ENCODE measurements at places on chromosomes 5 and 9.

DNA sequence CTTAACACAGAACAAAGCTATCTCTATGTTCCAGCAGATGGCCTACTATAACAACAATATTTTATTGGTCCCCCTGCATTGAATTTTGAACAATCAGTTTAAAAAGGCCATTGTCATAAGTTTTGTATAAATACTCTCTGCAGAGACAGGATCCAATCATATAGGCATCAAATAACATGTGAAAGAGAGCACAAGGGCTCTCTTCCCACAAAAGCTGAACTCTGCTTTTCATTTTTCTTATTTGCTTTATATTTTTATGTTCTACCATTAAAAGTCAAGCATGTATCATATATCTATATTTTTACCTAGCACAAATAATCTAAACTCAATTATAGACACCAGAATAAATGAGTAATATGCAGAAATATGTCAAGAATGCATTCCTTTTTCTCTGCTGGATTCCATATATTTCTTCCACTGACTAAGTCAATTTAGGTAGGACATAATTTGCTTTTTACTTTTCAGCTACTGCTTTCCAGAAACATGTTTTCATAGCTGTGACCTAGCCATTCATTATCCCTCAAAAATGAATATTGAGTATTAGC lies 143.6 kb downstream of the CDH9 start:
- DNase-seq: no peak

GRCh38 chr9:93248386-93249040 lies 64.6 kb downstream of the WNK2 start:
- DNase-seq: no peak

DNA sequence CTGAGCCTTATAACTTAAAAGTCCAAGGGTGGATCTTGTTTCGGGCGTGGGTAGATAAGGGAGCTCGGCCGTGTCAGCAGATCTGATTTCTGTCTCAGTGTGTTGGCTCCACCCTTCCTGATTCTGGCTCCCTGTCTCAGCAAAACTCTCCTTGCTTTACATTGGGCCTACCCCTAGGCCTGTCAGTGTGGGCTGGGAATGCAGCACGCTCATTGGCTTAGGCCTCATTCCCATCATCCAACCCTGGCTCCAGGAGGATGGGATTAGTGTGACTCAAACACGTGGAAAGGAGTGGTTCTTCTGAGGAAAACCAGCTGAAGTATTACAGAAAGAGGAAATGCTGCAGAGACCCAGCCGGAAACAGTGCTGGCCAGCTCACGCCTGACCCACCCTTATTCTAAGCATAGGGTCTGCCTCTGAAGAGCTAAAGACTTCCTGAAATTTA lies 59.9 kb downstream of the ZFAND5 start:
- no peak for DNase-seq

GRCh38 chr5:174532455-174533453 lies 191.6 kb upstream of the MSX2 start:
- peak; percentile 83 for DNase-seq

DNA sequence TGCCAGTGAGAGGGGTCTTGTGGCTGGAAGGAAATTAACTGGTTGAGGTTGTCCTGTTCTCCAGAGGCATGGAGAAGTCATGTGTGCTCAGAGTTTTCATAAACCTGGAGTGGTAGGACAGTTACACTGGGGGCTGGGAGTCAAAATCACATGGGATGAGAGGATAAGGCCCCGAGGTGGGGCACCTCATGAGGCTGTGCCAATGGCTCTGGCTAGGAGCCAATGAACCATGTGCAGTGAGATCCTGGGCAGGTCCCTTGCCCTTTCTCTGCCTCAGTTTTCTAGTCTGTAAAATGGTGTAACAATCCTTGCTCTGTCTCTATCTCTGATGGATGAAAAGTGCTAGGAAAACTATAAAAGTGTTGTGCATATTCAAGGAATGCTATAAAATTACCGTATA lies 7.0 kb upstream of the SYNPO start:
- DNase-seq: no peak

DNA sequence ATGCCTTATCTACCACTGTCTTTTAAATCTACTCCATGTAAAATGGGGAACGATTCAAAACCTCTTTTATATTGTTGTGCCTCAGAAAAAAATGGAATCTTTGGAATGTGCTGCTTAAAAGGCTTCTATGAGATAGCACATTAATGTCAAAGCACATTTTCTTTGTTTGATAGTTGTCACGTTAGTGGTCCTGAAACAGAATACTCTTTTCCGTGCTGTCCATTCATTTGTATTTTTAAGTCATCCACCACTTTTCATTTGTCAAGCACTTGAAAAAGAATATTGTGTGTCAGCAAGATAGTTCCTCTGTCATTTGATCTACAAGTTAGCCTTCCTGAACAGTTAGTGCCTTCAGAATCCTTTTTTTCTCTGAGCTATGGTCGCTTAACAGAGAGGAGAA lies 246.9 kb downstream of the MAST4 start:
- no peak for DNase-seq

GRCh38 chr9:131663288-131663687 lies 76.6 kb downstream of the RAPGEF1 start:
- no peak for DNase-seq

DNA sequence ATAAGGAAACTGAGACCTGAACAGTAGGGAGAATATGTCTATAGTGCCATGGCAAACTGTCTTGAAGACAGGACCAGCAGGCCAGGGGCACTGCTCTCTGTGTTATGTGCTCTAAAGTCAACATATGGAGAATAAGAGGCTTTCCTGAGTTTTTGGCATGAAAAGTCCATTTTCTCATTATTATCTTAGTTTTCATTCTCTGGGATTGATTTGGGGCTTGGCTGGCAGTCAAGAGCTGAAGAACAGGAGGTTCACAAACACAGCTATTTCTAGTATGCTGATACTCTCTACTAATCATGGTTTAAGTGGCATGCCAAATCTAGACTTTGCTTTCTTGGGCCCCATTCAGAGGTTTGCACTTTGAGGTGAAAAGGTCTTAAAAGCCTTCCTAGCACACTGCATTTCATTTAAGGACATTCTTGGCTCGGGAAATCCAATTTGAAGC lies 404.4 kb downstream of the ZNF608 start:
- no peak for DNase-seq

- DNase-seq: no peak
These were observed 406.7 kb downstream of the MAN2A1 start for GRCh38 chr5:110096419-110096818.

- no peak for DNase-seq
These were observed 9.8 kb upstream of the CPEB4 start for GRCh38 chr5:173878224-173878967.

DNA sequence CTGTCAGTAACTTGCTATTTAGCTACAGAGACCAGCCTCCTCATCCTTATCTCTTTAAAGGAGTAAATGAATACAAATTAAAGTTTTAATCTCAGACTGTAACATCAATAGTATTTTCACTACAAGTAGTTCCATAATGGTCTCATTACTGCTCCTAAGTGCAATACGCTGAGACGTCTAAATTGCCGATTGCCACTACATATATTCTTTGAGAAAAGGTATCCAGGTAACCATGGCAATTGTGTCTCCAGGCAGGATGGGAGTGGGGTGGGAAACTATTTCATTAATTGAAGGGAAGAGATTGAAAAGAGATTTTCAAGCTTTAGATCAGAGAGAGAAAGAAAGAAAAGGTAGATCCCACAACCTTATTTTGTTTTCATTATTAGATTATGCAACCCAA lies 65.5 kb upstream of the PPP2R2B start:
- DNase-seq: no peak

GRCh38 chr5:39202597-39203274 lies 16.6 kb downstream of the FYB1 start:
- DNase-seq: no peak

DNA sequence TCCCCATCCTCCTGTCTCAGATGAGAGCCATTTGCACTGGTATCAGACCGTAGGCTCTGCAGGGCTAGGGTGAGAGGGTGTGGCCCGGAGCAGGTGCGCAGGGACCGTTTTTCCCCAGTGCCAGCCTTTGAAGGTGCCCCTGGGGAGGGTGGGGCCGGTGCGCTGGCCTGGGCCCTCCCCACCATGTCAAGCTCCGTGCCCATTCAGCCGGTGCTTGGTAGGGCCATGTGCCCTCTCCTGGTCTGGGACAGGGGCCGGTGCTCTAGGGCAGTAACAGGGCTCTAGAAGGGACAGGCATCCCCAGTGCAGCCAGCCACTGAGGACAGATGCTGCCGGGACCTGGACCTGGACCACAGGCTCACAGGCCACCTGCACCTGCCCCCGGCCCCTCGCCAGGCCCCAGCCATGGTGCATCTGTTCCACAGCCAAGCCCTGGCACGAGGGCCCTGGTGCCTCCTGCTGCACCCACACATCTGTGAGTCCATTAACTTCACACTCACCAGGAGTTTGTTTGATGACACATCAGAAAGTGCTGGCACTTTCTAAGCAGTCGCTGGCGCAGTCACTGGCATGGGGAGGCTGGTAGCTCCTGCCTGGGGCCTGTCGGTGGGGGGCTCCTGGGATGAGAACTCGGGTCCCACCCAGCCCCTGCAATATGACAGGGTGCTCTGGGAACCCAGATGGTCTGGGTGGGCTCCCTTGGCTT lies 5.0 kb upstream of the QRFP start:
- no peak for DNase-seq

- DNase-seq: no peak
These were observed 33.6 kb downstream of the TNFAIP8 start for GRCh38 chr5:119389288-119390030.

GRCh38 chr5:179250561-179251225 lies 94.6 kb downstream of the ADAMTS2 start:
- no peak for DNase-seq

DNA sequence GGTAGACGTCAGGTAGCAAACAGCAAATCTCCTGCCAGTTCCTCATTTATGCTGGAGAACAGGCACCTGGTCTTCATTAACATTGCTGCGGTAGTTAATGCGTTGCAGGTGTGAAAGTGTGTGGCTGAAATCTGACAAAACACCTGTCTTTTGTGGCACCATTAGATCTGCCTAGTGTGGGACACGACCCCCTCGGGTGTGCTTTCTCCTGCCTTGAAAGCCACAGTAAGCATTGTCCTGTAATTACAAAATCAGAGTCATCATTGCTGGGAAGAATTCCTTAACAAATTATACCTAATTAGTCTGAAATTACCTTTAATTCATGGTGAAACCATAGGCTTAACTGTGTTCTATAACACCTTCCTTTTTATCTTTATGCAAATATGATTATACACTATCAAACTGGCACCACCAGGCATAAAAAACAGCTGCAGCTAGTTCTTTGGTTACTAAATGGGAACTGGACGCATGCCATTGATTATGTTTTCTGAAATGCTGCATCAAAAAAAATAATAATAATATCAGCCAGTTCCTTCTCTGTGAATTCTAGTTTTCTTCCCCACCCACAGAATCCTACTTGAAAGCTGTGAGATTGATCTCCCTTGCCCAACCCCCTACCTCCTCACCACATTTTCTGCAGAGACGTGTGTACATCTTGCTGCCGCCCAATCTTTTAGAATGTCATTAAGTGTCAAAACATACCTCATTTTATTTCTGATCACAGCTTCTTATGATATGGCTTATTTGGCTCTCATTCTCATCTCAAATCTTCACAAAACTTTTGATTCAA lies 374.0 kb downstream of the NFIB start:
- no peak for DNase-seq

DNA sequence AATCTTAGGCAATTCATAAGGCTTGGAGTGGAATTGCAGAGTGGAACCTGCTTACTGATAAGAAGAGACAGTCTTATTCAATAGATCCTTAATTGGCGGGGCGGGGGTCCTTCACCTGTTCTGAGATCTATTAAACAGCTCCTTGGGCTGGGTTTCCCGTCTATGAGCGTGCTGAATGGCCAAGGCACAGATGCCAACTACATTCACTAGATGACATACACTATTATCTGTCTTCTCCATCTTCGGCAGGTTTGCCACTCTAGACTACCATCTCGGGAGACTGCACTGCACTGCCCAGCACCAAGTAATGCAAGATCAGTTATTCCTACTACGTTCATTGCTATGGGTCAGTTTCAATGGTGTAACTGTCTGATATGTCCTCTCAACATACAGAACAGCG lies 81.5 kb downstream of the ACER2 start:
- no peak for DNase-seq

All from NT2/D1 (cell line).